ENCODE measurements at places on chromosomes 3 and 15.

DNA sequence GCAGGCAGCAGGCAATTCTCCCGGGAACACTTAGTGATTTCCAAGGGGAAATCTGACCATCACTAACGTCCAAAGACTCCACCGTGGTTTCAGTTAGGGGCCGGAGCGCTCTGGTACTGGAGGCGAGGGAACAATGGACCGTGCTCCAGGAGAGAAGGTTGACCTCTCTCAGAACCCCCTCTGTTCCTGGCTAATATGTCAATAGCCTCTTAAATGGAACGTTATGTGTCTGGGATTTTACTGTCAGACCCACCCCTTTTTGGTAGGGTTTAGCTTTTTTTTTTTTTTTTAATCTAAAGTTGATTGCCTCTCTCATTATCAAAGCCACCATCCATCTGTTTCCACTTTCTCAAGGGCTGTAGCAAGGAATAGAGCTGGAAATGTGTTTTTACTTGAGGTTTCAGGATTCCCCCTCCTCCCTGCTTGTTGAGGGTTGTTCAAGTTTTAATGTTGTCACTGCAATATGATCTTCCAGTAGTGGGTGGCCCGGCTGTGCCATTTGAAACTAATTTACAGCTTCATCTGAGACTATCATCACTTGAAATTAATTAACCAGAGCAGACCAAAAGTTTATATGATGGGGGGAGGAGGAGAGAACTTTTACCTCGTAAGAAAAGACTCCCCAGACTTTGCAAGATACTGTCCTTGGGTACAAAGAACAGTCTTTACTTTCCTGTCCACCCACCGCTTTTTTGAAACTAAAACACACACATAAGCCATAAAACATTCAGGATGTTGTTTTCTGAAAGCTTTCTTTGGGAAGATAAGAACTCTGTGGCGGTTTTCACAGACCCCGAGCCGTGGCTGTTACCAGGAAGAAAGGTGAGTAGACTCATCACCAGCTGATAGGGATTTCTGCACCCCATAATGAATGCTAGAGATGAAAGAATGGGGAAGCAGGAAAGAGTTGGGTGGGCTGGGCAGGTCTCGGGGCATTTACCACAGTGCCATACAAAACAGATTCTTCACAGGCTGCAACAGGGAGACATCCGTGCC, 187.8 kb downstream of the UACA start:
- no peak for DNase-seq

- DNase-seq: no peak
These were observed 314.3 kb downstream of the CHST2 start for GRCh38 chr3:143433787-143434378.

DNA sequence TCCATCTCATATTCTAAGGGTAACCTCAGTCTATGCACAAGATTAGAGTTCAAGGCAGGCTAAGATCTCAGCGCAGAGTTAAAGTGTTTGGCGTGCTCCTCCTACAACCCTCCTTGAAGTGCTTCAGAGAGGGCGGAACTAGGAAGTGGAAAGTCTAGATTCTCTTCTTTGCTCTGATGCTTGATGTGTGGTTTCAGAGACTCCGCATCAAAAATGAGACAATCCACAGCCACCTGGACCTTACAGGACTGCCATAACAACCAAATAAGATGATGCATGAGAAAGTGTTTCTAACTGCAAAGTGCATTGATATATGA, 161.3 kb upstream of the ATP11B start:
- DNase-seq: no peak

GRCh38 chr3:63500196-63500595, 152.3 kb upstream of the SNTN start:
- no peak for DNase-seq

DNA sequence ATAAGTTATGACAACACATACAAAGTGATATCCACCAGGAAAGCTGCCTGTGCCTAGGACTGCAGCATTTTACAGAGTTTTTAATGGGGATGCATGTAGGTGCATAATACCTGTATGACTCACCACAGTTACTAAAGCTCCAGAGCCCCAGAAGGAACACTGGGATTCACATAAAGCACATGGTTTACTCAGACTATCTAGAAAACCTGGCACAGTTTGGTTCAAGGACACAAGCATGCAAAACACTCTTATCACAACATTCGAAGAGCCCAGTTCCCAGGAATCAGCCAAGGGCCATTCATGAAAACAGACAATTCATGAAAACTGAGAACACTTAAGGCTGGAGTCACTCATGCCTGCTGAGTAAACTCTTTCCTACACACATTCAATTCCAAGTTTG, 261.0 kb downstream of the PYDC2 start:
- DNase-seq: no peak

DNA sequence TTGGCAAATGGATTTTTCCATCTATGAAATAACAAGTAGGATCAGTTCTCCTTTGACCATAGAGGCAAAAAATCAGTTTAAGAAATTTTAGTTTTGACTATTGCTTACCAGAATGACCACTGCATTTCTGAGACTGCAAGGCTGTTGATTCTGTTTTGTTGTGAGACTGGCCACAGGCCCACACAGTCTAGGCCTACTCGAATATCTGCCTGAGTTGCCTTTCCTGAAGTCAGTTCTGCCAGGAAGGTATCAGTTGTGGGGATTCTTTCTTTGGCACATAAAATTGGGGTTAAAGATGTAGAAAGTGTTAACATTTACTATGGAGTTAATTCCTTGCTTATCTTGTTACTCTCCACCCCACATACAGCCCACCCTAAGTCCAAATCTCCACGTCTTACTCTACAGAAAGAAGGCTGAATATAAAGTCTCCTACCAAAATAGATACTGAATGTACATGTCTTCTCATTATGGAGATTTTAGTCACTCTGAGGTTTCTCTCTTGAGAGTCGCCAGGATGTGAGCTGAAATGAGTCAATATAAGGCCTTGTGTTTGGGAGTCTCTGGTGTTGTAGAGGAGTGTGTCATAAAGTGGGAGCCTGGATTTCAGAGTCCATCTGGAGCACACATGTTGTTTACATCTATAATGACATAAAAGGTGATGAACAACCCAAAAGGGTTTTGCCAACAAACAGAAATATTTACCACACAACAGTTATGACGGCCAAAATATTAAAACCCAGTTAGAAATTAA, 45.0 kb upstream of the WWTR1 start:
- DNase-seq: no peak

- no peak for DNase-seq
These were observed 52.2 kb upstream of the POLR2M start for GRCh38 chr15:57654153-57654852.

DNA sequence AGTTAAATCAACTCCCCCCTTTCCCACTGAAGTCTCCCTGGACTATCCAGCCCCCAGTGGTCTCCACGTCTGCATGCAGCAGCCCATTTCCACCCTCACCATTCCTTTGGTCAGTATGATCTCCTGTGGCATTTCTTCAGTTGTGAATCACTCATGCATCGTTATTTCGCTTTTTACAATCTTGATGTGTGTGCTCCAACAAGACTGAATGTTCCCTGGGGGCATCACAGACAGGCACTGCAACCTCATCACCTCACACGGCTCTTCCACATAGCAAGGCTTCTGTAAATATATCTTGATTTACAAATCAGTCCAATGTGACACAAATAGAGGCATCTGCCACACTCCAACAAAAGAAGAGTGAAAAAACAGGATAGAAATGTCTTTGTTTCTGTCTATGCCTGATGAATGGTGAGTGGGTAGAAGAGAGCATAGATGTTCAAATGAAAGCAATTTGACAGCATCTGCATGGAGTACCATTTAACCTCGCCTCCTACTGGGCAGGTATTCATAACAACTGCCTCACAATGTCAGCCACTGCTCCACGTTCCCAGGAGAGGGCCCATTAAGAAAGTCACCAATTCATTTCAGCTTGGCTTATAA, 5.2 kb downstream of the HEG1 start:
- DNase-seq: no peak

DNA sequence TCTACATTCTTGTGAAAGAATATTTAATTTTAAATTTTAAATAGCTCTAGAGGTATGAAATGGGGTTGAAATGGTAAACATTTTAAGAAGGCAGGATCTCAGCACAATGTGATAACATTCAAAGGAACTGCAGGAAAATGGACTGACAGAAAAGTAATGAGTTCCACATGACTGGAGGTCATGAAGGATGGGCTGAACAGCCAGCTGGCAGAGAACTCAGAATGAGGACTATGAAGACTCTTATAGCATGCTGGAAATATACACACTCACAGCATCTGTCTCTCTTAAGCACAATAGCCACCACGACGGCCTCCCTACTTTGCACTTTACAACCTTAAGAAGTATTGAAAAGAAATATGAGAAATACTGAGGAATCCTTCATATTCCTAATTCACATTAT, 94.7 kb downstream of the TNIK start:
- DNase-seq: no peak

- DNase-seq: no peak
These were observed 137.9 kb downstream of the SUCLG2 start for GRCh38 chr3:67516496-67516895.

- DNase-seq: no peak
These were observed 1.2 kb downstream of the ROBO1 start for GRCh38 chr3:79766496-79767193.
